ENCODE measurements at places on chromosomes 3 and 15. TPM values are rescaled to one million over a fixed set of nuclear protein-coding genes. Genes with fewer than 3 reads are reported as not detected.

DNA sequence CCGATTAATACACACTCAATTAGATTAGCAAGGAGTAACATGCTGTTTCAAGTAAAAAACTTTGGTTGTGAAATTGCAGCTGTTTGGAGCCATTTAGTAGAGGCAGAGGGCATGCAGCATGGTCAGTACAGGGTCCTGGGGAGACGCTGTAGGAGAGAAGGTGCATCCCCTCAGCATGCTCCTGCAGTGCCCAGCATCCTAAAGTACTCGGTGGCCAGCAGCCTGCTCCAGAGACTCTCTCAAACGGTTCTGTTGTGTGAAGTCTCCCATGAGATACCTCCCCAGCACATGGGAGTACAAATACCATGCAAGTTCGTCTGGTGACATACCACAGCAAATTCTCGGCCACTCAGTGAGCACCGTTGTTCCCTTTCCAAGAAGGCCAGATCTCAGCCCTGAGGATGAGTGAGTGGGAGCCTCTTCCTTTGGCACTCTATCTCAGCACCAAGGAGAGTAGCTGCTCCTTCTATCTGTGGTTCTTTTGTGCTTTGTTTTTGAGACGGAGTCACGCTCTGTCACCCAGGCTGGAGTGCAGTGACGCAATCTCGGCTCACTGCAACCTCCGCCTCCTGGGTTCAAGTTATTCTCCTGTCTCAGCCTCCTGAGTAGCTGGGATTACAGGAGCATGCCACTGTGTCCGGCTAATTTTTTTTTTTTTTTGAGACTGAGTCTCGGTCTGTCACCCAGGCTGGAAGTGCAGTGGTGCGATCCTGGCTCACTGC, 72.7 kb downstream of the TJP1 start:
- no peak overlapping the region for H3K4me3 ChIP-seq
- H3K36me3 ChIP-seq, result no peaks in the 10 kb centered on the region
- H3K27me3 ChIP-seq, result peaks cover 8% of the 10 kb centered on the region
- H3K27ac ChIP-seq, result no peak overlapping the region

GRCh38 chr3:136818769-136819391, at the start of gene SLC35G2:
SLC35G2 (plus strand) TSS chr3:136819126; CDS start chr3:136854461, 35,335 bp downstream.
- H3K27me3 ChIP-seq, result peaks cover 37% of the 10 kb centered on the region
- peak within 1 kb of the TSS; percentile 95 for H3K27ac ChIP-seq
- H3K4me3 ChIP-seq, result peak within 1 kb of the TSS; percentile 97
- DNase-seq, result peak; percentile 67
- H3K36me3 ChIP-seq, result peaks cover 12% of the 10 kb centered on the region
- H3K4me1 ChIP-seq, result peaks cover 25% of the 10 kb centered on the region

Gene CADM2
- not detected for total RNA-seq

GRCh38 chr3:40969756-40970466, 229.4 kb upstream of the CTNNB1 start:
- DNase-seq, result no peak
- H3K4me3 ChIP-seq, result peak overlapping the region; percentile 34
- H3K4me1 ChIP-seq, result peaks cover 44% of the 10 kb centered on the region
- peaks cover 64% of the 10 kb centered on the region for H3K27me3 ChIP-seq
- H3K27ac ChIP-seq, result peak overlapping the region; percentile 29
- H3K36me3 ChIP-seq, result peaks cover 4% of the 10 kb centered on the region

Gene LDHAL6B
- total RNA-seq, result not detected

- peaks cover 26% of the 10 kb centered on the region for H3K36me3 ChIP-seq
- H3K27me3 ChIP-seq, result no peaks in the 10 kb centered on the region
- no peak overlapping the region for H3K4me3 ChIP-seq
These were observed 44.3 kb downstream of the ATP1B3 start for GRCh38 chr3:141920701-141921100.

Gene HAUS2
- 43.6 TPM for total RNA-seq

Gene RTP1
- not detected for total RNA-seq

DNA sequence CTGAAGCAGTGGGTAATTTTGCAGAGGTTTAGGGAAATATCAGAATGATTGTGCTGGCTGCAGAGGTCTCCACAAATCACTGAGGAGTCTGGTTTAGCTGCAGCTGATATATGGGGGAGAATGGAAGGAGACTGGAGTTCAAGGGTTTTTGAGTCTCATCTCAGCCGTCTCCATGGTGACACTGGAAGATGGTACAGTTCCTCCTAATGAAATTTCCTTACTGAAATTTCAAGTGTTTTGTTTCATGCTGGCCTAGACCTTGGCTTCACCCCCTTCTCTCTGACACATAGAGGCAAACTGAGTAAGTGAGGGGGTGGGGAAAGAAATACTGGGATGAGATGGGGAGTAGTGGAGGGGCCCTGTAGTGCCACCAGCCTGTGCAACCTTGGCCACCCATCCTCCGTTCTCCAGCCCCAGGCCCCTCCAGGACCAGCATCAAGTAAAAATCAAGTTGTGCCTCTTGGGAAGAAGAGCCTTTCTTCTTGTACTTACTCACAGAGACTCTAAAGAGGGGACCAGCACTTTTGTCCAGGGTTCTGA, 17.8 kb upstream of the MORF4L1 start:
- peaks cover 2% of the 10 kb centered on the region for H3K4me1 ChIP-seq
- no peaks in the 10 kb centered on the region for H3K27me3 ChIP-seq
- DNase-seq, result no peak
- no peaks in the 10 kb centered on the region for H3K36me3 ChIP-seq
- H3K27ac ChIP-seq, result no peak overlapping the region

Gene WDR93
- 0.19 TPM for total RNA-seq

GRCh38 chr3:58963928-58964503, 85.8 kb downstream of the CFAP20DC start:
- H3K36me3 ChIP-seq, result no peaks in the 10 kb centered on the region
- no peak overlapping the region for H3K4me3 ChIP-seq
- no peaks in the 10 kb centered on the region for H3K27me3 ChIP-seq
- no peak overlapping the region for H3K27ac ChIP-seq
- H3K4me1 ChIP-seq, result no peaks in the 10 kb centered on the region

Gene ACTC1
- total RNA-seq, result not detected

Gene NR1I2
- 0.25 TPM for total RNA-seq

DNA sequence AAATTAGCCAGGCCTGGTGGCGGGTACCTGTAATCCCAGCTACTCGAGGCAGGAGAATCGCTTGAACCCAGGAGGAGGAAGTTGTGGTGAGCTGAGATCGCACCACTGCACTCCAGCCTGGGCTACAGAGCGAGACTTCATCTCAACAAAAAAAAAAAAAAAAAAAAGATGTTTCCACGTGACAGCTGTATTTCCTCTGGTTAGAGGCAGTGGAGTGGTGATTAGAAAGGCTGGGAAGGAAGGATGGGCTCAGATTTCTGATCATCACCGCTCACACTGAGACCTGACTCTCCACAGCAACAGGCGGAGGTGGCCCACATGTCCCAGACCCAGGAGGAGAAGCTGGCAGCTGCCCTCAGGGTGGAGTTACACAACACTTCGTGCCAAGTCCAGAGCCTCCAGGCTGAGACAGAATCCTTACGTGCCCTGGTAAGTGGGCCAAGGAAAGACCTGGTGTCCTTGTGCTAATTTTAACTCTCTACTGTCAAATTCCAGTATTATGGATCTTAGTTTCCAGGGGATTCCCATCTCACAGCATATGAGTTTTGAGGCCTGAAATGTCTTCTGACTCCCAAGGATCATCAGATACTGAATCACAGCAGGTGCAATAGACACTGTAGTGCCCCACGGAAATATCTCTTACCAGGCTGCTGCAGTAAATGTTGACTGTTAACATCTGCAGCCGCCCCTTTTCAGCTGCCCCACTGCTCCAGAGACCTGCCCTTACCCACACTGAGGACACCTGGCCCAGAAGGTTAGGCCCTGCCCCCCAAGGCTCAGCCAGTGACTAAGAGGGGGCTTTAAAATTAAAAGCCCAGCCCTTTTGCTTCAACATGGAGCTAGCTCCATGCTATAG, 66.9 kb downstream of the BFSP2 start:
- no peaks in the 10 kb centered on the region for H3K36me3 ChIP-seq
- H3K4me3 ChIP-seq, result no peak overlapping the region
- no peaks in the 10 kb centered on the region for H3K27me3 ChIP-seq
- no peak for DNase-seq
- peaks cover 38% of the 10 kb centered on the region for H3K4me1 ChIP-seq
- no peak overlapping the region for H3K27ac ChIP-seq

DNA sequence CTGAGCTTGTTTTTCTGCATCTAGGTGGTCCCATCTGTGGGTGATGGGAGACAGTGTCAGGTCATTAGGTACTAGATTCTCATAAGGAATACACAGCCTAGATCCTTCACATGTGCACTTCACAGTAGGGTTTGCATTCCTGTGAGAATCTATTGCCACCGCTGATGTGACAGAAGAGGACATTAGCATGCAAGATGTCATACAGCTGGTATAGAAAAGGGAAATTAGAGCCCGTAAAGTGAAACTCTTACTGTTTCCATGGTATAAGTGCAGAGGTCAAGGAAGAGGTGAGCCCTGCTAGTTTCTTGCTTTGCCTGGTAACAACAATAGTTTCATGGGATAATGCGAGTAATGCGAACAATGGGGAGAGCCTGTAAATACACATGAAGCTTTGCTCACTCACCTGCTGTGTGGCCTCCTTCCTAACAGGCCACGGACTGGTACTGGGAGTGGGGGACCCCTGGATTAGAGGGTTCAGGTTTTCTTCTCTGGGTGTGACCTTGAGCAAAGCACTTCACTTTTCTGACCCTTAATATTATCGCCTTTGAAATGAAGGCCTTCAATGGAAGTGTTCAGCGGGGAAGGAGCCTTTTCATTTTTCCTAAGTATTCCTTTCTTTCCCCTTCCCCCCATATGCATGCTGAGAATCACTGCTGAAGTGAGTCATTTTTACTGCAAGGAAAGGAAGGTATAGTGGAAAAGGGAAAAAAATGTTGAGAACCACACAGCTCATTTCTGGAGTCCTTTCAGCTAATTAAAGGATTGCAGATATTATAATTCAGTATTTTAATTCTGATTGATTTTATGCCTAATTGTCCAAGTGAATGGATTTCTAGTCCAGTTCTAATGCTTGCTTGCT, 286.4 kb downstream of the UBE2E2 start:
- H3K4me1 ChIP-seq, result no peaks in the 10 kb centered on the region
- no peak for DNase-seq
- H3K36me3 ChIP-seq, result peaks cover 4% of the 10 kb centered on the region
- H3K27ac ChIP-seq, result no peak overlapping the region
- H3K27me3 ChIP-seq, result no peaks in the 10 kb centered on the region
- no peak overlapping the region for H3K4me3 ChIP-seq

GRCh38 chr15:61582092-61582491, 353.0 kb upstream of the RORA start:
- peaks cover 8% of the 10 kb centered on the region for H3K27me3 ChIP-seq
- H3K4me3 ChIP-seq, result no peak overlapping the region
- H3K27ac ChIP-seq, result no peak overlapping the region
- H3K36me3 ChIP-seq, result no peaks in the 10 kb centered on the region
- no peaks in the 10 kb centered on the region for H3K4me1 ChIP-seq

- no peak overlapping the region for H3K27ac ChIP-seq
- no peak for DNase-seq
- H3K4me1 ChIP-seq, result no peaks in the 10 kb centered on the region
- no peak overlapping the region for H3K4me3 ChIP-seq
- no peaks in the 10 kb centered on the region for H3K27me3 ChIP-seq
These were observed 63.1 kb downstream of the SERP1 start for GRCh38 chr3:150483226-150483625.

DNA sequence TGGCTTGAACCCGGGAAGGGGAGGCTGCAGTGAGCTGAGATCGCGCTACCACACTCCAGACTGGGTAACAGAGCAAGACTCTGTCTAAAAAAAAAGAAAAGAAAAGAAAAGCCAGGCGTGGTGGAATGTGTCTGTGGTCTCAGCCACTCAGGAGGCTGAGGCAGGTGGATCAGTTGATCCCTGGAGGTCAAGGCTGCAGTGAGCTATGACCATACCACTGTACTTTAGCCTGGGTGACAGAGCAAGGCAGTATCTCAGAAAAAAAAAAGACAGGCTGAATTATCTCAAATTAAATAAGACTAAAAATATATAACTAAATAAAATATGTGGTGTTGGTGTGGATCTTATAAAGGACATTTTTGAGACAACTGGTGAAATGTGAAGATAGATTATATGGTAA, 20.6 kb downstream of the SMARCC1 start:
- H3K36me3 ChIP-seq, result peaks cover 15% of the 10 kb centered on the region
- peak overlapping the region; percentile 22 for H3K27ac ChIP-seq
- no peak overlapping the region for H3K4me3 ChIP-seq
- no peaks in the 10 kb centered on the region for H3K4me1 ChIP-seq

- H3K36me3 ChIP-seq, result peaks cover 5% of the 10 kb centered on the region
- no peak for DNase-seq
- no peak overlapping the region for H3K27ac ChIP-seq
- H3K4me1 ChIP-seq, result no peaks in the 10 kb centered on the region
These were observed 540.1 kb downstream of the NR2F2 start for GRCh38 chr15:96870580-96870979.

DNA sequence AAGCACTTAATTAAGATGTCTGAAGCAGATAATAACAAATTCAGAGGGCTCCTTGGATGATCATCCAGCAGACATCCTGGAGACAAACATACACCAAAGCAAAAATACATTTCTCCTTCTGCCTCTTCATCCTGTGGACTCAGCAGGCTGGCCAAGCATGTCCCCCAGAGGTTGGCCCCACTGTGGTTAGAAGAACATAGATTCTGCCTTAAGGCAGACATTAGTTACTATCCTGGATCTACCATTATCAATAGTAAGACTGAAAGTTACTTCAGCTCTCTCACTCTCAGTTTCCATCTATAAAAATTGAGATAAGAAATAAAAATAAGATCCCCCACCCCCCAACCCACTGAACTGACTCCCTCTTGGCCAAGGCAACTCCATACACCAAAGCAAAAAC, 28.6 kb upstream of the TGFBR2 start:
- H3K4me3 ChIP-seq, result no peak overlapping the region
- H3K27ac ChIP-seq, result no peak overlapping the region
- H3K4me1 ChIP-seq, result peaks cover 27% of the 10 kb centered on the region
- H3K27me3 ChIP-seq, result no peaks in the 10 kb centered on the region
- no peak for DNase-seq

- peak overlapping the region; percentile 20 for H3K27ac ChIP-seq
- H3K4me3 ChIP-seq, result no peak overlapping the region
- DNase-seq, result no peak
- H3K36me3 ChIP-seq, result no peaks in the 10 kb centered on the region
- peaks cover 7% of the 10 kb centered on the region for H3K27me3 ChIP-seq
- no peaks in the 10 kb centered on the region for H3K4me1 ChIP-seq
These were observed 31.2 kb downstream of the SPATA12 start for GRCh38 chr3:57091521-57092273.

GRCh38 chr3:80696280-80696679, 928.5 kb upstream of the ROBO1 start:
- H3K27me3 ChIP-seq, result no peaks in the 10 kb centered on the region
- no peaks in the 10 kb centered on the region for H3K36me3 ChIP-seq
- no peak overlapping the region for H3K4me3 ChIP-seq
- no peak overlapping the region for H3K27ac ChIP-seq
- DNase-seq, result no peak
- no peaks in the 10 kb centered on the region for H3K4me1 ChIP-seq

Measured in activated T-cell treated with anti-CD3 and anti-CD28 coated beads, Interleukin-2, amount 50 U/mL, for 72 hours (primary cell).